ENCODE measurements at places on chromosomes 11 and 22. TPM values are rescaled to one million over a fixed set of nuclear protein-coding genes. Genes with fewer than 3 reads are reported as not detected.

CARD18 gene
- total RNA-seq, result not detected

OR5B21 gene
- total RNA-seq, result not detected

SLC29A2 gene
- total RNA-seq, result 0.13 TPM

MIAT gene
- total RNA-seq, result 0.07 TPM

SLC6A5 gene
- not detected for total RNA-seq

All from mammary microvascular endothelial cell (primary cell).